Activated effector memory CD4-positive, alpha-beta T cell treated with anti-CD3 and anti-CD28 coated beads, Interleukin-2, amount 50 U/mL, for 16 hours (primary cell): ENCODE measurements at places on chromosomes 12 and 14.

DNA sequence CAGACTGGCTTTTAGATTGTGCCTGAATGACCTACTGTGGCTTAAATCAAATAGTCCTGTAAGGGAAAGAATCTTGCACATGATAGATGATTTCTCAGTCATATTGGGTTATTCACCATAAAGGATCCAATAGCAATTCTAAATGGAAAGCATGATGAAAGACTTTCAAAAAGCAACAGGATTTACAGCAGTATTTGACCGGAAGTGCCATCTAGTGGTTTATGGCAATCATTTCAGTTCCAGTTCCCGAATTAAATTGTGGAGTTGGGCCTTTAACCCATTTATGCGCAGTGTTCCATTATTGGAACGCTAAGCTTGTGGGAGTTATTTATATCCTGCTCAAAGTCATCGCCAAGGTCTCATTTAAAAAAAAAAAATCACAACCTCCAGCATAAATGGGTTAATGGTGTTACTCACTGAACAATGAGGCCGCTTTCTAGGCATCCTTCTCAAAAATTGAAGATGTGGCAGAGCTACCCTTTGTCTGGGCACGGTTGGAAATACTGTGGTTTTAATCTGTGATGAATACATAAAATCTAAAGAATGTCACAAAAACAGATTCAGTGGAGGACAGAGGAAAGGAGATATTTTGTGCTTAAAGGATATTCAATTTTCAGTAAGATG is 60.8 kb upstream of the REP15 start:
- DNase-seq, result no peak

GRCh38 chr12:19763488-19763887 is 324.2 kb downstream of the AEBP2 start:
- DNase-seq, result no peak

DNA sequence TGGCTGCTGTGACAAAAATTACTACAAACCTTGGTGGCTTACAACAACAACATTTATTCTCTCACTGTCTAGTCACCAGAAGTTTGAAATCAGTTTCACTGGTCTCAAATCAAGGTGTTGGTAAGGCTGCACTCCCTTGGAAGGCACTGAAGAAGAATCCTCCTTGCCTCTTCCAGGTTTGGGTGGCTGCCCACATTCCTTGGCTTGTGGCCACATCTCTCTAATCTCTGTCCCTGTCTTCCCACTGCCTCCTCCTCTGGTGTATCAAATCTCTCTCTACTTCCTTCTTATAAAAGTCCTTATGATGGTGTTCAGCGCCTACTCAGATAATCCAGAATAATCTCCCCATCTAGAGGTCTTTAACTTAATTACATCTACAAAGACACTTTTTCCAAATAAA is 31.0 kb downstream of the PLCZ1 start:
- DNase-seq, result no peak

GRCh38 chr14:77046721-77047120 is 18.2 kb upstream of the IRF2BPL start:
- no peak for DNase-seq

DNA sequence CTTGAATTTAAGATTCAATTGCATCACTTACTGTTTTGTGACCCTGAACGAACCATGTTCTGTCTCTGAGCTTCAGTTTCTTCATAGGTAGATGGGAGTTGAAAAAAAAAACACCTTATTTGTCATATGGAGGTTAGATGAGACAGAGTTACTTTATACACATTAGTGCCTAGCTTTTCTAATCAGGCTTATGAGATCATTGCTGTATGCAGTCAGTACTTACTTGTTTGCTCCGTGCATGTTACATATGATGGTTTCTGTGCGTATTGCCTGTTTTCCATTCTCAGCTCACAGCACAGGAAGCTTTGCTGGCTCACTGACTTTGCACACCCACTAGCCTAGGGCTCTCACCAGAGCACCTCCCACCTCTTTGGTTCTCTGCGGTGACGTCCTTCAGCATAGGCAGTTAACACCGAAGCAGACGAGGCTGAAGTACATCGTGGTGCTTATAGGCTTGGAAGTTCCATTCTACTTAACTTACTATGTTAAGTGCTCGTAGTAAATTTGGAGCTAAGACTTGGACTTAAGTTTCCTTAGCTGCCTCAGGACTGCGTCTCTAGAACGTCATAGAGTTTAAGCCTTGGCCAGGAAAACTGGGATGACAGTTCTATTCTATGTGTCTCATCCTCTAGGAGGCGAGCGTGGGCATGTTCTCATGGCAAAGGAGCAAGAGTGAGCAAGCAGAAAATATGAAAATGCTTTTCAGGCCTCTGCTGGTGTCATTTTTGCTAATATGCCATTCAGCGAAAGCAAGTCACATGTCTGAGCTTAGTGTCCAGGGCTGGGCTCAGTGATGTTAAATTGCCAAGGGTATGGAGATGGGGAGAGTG is 57.3 kb downstream of the NRXN3 start:
- no peak for DNase-seq
